Suppressor macrophage (primary cell): ENCODE measurements at places on chromosomes 3 and 15.

DNA sequence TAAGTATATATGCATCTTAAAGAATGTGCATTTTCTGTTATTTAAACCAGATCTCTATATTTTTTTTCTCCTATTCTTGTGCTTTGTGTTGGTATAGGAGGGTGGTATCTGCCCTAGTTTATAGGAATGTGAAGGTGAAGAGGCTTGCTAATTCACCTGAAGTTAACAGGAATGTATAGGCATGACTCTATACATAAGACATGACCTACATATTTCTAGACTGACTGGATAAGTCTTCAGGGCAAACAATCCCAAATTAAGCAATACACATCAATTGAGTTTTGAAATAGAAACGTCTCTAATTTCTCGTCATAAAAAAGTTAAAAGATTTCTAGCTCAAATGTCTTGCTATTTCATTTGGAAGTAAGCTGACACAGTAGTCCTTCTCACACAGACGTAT lies 410.0 kb downstream of the DIPK2A start:
- DNase-seq: no peak

- peak; percentile 33 for DNase-seq
These were observed 71.3 kb upstream of the HES1 start for GRCh38 chr3:194064380-194065332.

GRCh38 chr3:141242377-141243092 lies 10.9 kb downstream of the PXYLP1 start:
- no peak for DNase-seq

DNA sequence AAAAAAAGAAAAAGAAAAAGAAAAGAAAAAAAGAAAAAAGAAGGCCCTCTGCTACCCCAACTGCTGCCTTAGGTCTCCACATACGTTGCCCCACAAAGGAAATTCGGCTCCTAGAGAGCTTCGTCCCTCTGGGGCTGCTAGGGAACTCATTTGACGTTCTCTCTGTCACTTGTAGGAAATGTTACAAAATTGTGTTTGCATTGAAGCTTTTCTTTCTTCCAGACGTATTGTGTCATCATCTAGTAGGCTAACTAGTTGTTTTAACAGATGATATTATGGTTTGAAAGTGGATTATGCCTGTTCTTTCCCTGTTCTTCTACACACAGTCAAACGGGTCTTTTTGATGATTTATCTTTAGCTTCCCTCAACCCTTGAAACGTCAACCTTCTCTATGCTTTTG lies 125.3 kb downstream of the BDH1 start:
- no peak for DNase-seq

GRCh38 chr15:57036352-57036751 lies 117.9 kb downstream of the TCF12 start:
- no peak for DNase-seq

DNA sequence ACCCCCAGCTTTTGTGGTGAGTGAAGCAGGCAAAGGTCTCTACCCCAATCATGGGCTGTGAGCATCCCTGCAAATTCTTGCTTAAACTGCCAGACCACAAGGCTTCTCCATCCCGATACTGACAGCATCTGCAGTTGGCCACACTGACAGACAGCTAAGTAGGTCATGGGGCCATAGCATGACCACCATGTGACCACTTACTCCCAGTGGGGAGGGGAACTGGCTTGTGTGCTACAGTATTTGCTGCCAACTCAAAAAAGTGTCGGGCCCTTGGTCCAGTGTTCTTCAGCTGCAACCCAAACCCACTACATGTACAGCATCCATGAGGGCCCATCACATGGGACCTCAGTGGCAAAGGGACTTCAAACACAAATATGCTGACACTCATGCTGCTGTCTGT lies 103.4 kb downstream of the SEC22A start:
- peak; percentile 10 for DNase-seq

- DNase-seq: no peak
These were observed 17.1 kb upstream of the VILL start for GRCh38 chr3:37973246-37974054.

DNA sequence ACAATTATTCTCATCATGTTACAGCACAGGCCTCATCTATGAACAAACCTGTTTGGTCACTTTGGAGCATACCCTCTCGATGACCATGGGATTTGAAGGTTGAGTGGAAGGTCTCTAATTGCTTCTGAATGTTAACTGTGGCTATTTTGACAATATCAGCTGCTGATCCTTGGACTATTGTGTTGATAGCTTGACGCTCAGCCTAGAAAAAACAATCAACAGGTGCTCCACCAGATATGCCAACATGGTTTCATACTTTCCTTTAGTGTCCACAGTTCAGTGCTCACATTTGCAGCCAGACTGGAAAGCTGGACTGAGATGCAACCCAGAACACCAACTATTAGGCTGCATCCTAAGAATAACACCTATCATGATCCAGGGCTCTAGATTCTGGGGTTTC lies 109.7 kb downstream of the POLQ start:
- DNase-seq: no peak

DNA sequence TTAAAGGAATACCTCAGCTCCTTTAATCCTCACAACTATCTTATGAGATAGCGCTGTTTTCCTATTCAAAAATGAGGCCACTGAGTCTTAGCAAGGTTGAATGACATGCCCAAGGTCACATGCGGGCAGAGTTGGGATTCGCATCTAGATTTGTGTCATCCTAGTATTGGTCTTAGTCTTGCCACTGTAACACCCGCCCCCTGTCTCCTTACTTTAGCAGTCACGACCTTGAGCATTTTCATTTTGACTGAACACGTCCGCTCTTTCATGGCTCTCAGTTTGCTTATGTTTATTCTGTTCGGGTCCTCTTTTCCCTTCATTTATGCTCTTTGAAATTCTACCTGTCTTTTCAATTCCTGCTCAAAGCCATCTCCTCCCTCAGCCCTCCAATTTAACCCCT lies 112.5 kb upstream of the CADPS start:
- DNase-seq: no peak

- no peak for DNase-seq
These were observed 66.7 kb downstream of the PDCD6IP start for GRCh38 chr3:33865133-33865532.

DNA sequence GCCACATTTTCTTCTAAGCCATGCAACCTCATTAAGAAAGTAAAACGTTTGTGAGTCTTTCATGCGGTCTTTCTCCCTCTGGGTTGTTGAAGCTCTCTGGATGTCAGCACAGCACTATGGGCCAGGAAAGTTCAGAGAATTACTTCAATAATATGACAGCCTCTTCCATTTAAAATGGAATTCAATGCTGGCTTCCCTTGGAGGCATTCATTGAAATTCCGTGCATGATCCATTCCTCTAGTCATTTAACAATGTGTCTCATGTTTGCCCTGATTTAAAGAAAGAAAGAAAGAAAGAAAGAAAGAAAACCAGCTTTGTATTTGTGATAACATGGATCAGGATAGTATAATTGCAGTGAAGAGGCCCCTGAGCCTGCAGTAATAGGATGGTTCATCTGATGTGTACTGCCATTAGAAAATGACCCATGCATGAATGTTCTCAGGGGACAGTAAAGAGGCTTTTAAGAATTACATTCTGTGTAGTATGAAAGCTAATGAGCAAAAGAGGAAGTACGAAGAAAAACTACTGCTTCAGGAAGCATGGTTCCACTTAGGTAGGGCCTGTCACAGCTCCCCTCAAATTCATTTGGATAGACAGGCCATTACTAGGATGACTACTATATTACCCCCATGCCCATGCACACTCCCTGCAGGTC lies 146.0 kb downstream of the ARPP21 start:
- DNase-seq: no peak

- no peak for DNase-seq
These were observed 18.6 kb upstream of the THSD4 start for GRCh38 chr15:71096676-71097075.

DNA sequence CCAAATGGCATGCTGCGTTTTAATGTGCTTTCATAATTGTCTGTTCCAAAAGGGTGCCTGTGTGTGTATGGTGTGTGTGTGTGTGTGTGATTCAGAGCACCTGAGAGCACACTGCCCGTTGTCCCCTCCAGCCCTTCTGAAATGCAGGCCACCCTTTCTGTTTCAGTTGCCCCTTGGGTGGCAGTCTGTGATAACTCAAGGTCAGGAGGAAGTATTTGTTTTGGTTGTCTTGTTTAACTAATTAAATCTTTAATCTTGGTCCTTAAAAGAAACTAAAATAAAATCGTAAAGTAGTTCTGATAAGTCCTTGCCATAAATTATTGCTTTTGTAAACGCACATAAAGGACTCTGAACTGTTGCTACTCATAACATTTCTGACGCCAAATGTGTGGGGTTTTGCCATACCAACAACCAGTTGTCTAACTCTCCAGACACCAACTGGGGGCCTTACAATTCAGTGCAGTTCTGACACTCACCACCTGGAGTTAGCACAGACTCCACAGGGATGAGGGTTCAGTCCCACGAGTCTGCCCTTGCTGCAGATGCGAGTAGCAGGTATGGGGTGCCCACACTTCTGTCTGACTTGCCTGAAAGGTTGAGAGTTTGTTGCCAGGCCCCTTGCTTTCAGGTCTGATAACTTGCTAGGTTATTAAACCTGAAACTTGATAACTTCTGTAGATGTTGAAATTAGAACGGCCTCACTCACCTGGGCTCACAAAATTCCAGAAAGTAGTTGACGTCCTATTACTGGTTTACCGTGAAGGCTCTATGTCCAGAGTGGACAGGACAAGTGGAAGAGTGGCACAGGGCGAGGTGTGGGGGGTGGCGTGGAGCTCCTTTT lies 157.3 kb downstream of the IGF1R start:
- DNase-seq: no peak

DNA sequence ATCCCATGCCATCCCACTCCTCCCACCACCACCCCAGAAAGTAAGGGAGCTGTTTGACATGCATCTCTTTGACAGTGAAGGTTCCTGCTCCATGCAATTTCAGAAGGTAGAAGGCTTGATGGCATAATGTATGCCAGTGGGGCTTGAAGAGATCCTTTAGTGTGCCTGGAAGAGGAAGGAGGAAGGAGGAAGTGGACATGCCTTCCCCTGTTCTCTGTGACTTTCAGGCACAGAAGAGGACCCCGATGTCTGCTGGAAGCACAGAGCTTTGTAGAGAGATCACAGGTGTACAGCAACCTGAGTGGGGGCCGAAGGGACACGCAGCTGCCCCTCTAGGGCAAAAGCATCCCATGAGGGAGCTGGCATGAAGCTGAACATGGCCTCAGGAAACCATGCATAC lies 171.6 kb downstream of the CD47 start:
- DNase-seq: no peak

DNA sequence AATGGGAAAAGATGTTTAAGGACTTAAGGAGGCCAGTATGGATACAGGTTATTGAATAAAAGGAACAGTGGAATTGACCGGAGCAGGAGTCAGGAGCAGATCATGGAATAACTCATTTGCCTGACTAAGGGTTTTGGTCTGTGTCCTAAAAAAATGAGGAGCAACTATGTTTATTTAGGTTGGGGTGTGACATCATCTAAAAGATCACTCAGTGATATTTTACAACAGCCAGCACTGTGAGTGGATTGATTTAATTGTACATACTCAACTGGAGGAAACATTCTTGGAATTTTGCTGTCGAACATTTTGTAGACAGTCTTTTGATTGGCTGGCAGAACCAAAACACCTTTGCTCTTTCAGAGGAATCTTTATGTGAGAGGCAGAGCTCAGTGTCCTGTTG lies 348.6 kb upstream of the CDIN1 start:
- no peak for DNase-seq

- DNase-seq: no peak
These were observed 34.1 kb downstream of the GLB1 start for GRCh38 chr3:33062866-33063265.

DNA sequence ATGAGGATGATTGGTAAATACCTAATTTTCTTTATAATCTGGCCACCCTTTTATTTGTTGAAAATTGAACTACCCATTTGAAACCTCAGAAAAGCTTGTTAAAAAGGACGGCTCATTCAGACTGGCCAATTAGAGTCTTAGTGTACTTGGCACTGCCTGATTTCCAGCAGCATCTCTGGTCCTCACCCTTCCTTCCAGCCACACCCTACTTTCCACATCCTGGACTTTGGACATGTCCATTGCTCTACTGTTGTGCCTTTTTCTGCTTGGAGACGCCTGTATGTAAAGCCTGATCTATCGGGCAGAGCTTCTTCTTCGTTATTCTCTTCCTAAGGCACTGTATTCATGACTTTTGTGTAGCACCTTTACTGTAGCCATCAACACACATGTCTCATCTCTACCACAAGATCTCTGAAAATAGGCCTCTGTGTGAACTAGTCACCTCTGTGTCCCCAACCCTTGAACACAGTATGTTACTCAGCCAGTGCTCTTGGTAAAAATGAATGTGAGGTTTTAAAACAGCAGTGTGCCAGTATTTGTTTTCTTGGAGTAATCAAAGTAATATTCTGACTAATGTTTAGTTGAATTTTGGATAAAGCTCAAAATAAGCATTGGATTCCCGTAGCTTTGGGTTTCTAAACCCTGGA lies 6.8 kb downstream of the RBM5 start:
- DNase-seq: no peak

GRCh38 chr15:43268111-43269105 lies 1.7 kb upstream of the TGM5 start:
- DNase-seq: peak; percentile 73

DNA sequence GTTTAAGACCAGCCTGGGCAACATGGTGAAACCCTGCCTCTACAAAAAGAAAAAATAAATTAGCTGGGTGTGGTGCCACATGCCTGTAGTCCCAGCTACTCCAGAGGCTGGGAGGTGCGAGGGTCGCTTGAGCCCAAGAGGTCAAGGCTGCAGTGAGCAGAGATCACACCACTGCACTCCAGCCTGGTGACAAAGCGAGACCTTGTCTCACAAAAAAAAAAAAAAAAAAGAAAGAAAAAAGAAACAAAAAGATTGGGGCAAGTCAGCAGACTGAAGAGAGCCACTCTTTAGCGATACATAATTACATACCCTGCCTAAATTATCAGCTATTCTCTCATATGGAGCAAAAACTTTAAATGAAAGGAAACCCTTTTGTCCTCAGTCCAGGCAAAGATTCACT lies 53.6 kb upstream of the MAP3K13 start:
- no peak for DNase-seq

DNA sequence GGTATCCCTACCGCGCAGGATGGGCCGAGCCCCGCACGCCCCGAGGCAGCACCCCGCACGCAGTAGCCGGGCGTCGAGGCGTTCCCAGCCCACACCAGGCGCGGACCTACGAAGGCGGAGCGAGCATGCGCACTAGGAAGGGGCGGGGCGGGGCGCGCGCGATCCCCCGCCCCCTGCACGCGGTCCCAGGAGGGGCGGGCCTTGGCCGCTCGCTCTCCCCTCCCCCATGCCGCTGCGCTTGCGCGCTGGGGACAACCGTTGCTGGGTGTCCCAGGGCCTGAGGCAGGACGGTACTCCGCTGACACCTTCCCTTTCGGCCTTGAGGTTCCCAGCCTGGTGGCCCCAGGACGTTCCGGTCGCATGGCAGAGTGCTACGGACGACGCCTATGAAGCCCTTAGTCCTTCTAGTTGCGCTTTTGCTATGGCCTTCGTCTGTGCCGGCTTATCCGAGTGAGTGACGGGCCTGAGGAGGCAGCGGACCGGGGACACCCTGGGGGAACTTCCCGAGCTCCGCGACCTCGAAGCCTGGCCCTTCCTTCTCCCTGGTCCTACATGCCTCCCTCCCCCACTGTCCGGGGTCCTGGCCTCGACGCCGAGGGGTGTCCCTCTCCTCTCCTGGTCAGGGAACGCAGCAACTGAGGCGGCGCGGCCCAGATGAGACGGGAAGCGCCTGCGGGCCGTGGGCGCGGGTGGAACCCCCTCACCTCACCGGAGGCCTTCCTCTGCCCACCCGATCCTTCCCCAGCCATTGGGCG lies at the start of gene SPESP1:
SPESP1 (plus strand) TSS at position 258 of the 755 bp plus-strand sequence; CDS start at position 387, 129 bp downstream.
- peak; percentile 17 for DNase-seq

- no peak for DNase-seq
These were observed 41.7 kb downstream of the TTC23 start for GRCh38 chr15:99207672-99208071.
